Sigmoid colon (tissue), 7 donors: ENCODE measurements at places on chromosomes 12 and 14. TPM values are rescaled to one million over a fixed set of nuclear protein-coding genes. Genes with fewer than 3 reads are reported as not detected.

KRT73 gene
- total RNA-seq: not detected

PRB2 gene
- not detected for total RNA-seq

PRB4 gene
- not detected for total RNA-seq

AQP6 gene
- total RNA-seq: 0.49 TPM

AEBP2 gene
- total RNA-seq: 42.9 TPM

ZFYVE1 gene
- 15.5 TPM for total RNA-seq

TRPV4 gene
- 0.14 TPM for total RNA-seq

TMPO gene
- total RNA-seq: 35.4 TPM

C14orf132 gene
- 10.4 TPM for total RNA-seq

ANKRD33 gene
- not detected for total RNA-seq

TAS2R9 gene
- not detected for total RNA-seq

WNT1 gene
- not detected for total RNA-seq

PLEKHD1 gene
- 0.55 TPM for total RNA-seq

DNA sequence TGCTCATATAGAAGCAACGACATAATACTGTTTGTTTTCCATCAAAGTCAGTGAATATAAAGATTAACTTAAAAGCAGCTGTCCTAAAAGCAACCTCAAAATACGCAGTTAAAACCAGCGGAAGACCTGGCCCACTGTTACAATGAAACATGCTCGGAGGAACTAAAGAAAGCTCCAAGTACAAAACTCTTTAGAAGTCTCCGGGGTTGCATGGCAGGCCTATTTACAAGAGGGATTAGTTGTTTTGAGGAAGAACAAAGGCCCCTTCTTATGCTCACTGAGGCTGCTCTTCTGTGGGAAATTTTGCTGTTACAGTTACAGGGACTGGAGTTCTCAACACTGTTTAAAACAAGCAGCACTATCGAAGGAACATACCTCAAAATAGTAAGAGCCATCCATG, 75.9 kb upstream of the C12orf71 start:
- H3K27ac ChIP-seq: no peak overlapping the region
- no peak overlapping the region for H3K4me3 ChIP-seq
- no peak for DNase-seq
- no peaks in the 10 kb centered on the region for H3K27me3 ChIP-seq

DNA sequence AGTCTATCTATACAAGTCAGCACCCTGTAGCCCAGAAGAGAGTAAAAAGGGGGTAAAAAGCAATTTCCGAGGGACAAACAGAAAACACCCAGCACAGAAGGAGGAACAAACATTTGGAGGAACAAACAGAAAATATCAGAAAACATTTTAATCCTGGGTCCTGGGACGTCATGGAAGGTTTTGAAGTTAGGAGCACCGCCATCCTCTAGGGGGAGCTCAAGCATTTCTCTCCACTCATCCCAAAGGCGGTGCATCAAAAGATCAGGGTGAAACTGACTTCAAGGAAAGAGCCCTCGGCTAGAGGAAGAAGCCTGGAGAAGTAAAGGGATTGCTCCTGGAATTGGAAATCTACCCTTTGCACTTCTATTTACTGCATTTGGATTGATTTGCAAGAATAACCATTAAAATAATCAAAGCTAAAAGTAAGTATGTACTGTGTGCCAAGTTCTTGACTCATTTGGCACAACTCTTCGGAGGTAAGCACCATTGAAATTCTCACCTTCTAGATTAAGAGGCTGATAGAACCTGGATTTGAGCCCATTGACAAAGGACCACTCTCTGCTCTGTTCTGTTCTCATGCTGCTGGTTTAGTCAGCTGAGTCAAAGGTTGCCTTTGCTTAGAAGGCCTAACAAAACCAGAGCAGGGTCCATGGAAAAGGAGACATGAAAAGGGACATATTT, 17.2 kb upstream of the POC1B start:
- H3K27me3 ChIP-seq: no peaks in the 10 kb centered on the region
- no peak overlapping the region for H3K27ac ChIP-seq
- peak; percentile 75 for DNase-seq
- no peaks in the 10 kb centered on the region for H3K36me3 ChIP-seq
- H3K4me1 ChIP-seq: no peaks in the 10 kb centered on the region
- no peak overlapping the region for H3K4me3 ChIP-seq

GRCh38 chr12:130559806-130560205, 156.3 kb downstream of the RIMBP2 start:
- no peaks in the 10 kb centered on the region for H3K27me3 ChIP-seq
- no peak for DNase-seq
- no peaks in the 10 kb centered on the region for H3K4me1 ChIP-seq

- no peaks in the 10 kb centered on the region for H3K36me3 ChIP-seq
- DNase-seq: no peak
- no peaks in the 10 kb centered on the region for H3K4me1 ChIP-seq
- H3K27ac ChIP-seq: no peak overlapping the region
- H3K4me3 ChIP-seq: no peak overlapping the region
Measured at GRCh38 chr14:30283822-30284446, 275.0 kb upstream of the G2E3 start.

DNA sequence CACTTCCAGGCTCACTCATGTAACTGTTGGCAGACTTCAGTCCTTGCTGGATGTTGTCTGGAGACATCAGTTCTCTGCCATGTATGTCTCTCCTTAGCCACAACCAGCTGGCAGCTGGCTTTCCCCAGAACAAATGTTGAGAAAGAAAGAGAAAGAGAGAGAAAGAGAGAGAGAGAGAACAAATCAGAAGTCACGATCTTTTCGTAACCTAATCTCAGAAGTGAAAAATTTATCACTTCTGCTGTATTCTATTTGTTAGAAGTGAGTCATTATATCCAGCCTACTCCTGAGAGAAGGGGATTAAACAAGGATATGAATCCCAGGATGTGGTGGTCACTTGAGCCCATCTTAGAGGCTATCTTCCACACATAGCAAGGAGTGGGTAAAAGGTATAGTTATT, 101.2 kb downstream of the BTG1 start:
- H3K36me3 ChIP-seq: no peaks in the 10 kb centered on the region
- H3K27ac ChIP-seq: no peak overlapping the region
- H3K4me1 ChIP-seq: no peaks in the 10 kb centered on the region
- no peaks in the 10 kb centered on the region for H3K27me3 ChIP-seq
- no peak overlapping the region for H3K4me3 ChIP-seq

DNA sequence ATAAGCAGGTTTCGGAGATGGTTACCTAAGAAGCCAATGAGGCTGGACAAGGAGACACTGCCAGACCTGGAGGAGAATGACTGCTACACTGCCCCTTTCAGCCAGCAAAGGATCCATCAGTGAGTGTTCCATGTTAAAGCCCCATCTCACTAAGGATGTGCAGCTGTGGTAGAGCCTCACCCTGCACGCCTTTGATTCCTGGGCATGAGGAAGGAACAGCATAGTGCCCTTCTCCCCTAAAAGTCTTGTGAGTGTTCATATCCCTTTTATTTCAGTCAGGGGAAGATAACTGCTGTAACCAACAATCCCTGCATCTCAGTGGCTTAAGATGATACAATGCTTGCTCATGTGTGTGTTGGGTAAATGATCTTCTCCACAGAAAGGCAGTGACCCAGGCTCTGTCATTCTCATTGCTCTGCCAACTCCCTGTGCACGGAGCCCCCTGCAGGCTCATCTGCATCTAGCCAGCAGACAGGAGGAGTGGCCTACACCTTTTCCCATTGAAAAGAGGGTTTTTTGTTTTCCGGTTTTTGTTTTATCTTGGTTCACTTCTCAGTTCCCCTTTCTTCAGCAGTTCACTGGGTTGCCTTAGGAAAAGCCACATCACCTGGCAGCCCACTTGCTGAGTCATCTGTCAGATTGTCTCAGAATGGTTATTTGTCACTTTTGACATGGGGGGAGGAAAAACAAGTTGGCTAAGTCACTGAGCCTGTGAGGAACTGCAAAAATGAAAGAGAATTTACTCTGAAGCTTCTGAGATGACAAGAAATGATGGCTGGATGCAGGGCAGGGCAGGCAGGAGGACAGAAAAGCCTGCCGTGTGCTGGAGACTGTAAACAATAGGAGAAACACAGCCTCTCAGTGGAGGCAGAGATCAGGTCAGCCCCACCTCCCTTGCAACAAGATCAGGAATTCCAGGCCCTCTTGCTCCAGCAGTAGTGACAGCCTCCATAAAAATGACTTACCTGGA, 193.3 kb downstream of the ANO4 start:
- H3K36me3 ChIP-seq: no peaks in the 10 kb centered on the region
- DNase-seq: no peak
- H3K27ac ChIP-seq: no peak overlapping the region
- H3K4me1 ChIP-seq: peaks cover 13% of the 10 kb centered on the region

- H3K4me1 ChIP-seq: no peaks in the 10 kb centered on the region
- no peak overlapping the region for H3K4me3 ChIP-seq
- peaks cover 11% of the 10 kb centered on the region for H3K27me3 ChIP-seq
Measured at GRCh38 chr14:103225476-103225875, 102.2 kb downstream of the TNFAIP2 start.

DNA sequence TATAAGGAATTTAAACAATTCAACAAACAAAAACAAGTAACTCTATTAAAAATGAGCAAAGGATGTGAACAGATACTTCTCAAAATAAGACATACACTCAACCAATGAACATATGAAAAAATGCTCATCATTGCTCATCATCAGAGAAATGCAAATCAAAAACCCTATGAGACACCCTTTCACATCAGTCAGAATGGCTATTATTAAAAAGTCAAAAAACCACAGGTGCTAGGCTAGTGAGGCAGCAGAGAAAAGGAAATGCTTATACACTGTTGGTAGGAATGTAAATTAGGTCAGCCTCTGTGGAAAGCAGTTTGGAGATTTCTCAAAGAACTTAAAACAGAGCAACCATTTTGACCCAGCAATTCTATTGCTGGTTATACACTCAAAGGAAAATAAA, 52.0 kb downstream of the NAV3 start:
- no peak for DNase-seq
- H3K27ac ChIP-seq: no peak overlapping the region
- H3K4me1 ChIP-seq: no peaks in the 10 kb centered on the region
- H3K4me3 ChIP-seq: no peak overlapping the region
- H3K27me3 ChIP-seq: no peaks in the 10 kb centered on the region

GRCh38 chr12:26046203-26046602, 78.6 kb downstream of the BHLHE41 start:
- peaks cover 51% of the 10 kb centered on the region for H3K4me1 ChIP-seq
- H3K27me3 ChIP-seq: no peaks in the 10 kb centered on the region
- DNase-seq: no peak
- no peak overlapping the region for H3K4me3 ChIP-seq

DNA sequence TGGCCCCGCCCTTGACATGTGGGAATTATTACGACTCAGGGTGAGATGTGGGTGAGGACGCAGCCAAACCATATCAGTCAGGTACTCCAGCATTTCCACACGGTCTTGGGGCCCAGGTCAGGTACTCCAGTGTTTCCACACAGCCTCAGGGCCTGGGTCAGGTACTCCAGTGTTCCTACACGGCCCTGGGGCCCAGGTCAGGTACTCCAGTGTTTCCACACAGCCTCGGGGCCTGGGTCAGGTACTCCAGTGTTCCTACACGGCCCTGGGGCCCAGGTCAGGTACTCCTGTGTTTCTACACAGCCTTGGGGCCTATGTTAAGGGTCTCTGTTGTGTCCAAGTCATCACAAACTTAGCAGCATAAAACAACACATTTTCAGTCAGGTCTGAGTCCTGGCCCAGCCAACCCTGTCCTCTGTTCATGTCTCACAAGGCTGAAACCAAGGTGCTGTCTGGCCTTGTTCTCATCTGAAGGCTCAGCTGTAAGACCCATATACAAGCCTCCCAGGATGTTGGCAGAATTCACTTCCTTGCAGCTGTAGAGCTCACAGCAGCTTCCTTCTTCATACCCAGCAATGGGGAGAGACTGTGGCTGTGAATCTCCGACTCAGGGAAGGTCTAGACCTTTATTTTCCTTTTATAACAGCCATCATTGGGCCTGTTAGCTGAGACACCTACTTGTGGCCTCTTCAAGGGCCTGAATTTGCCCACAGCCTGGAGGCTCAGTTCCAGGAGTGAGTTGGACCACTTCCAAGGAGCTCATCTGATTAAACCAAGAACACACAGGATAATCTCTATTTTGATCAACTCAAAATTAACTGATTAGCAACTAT, 107.6 kb upstream of the SFSWAP start:
- H3K4me1 ChIP-seq: no peaks in the 10 kb centered on the region
- DNase-seq: no peak
- no peaks in the 10 kb centered on the region for H3K36me3 ChIP-seq
- H3K27ac ChIP-seq: no peak overlapping the region
- peaks cover 13% of the 10 kb centered on the region for H3K27me3 ChIP-seq
- H3K4me3 ChIP-seq: no peak overlapping the region

DNA sequence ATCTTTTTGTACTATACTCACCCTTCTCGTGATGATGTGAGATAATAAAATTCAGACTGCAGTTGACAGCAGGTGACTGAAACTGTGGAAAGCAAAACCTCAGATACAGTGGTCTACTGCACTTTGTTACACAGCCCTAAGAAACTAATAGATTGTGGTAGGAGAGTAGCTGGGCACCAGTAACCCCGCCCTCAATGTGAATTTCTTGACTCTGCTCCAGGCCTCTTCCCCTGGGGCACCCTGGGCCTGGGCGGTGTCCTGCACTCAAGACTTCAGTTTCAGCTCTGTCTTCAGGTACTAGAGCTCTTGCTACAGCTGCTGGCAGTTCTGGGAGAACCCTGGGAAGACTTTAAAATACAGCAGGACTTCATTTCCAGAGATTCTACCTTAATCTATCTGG, 197.6 kb upstream of the AVPR1A start:
- no peak overlapping the region for H3K27ac ChIP-seq
- no peaks in the 10 kb centered on the region for H3K4me1 ChIP-seq
- no peaks in the 10 kb centered on the region for H3K27me3 ChIP-seq

- peak; percentile 94 for DNase-seq
- H3K4me1 ChIP-seq: peaks cover 15% of the 10 kb centered on the region
- peak within 1 kb of the TSS; percentile 98 for H3K27ac ChIP-seq
- H3K36me3 ChIP-seq: no peaks in the 10 kb centered on the region
- peak within 1 kb of the TSS; percentile 68 for H3K4me3 ChIP-seq
Measured at GRCh38 chr12:40224439-40225291, at the start of gene LRRK2. TSS of gene LRRK2 (plus strand) at chr12:40224997. CDS start at chr12:40225132, 135 bp downstream.

GRCh38 chr14:51398898-51399297, 158.9 kb downstream of the TMX1 start:
- H3K27ac ChIP-seq: peak overlapping the region; percentile 13
- H3K36me3 ChIP-seq: no peaks in the 10 kb centered on the region
- H3K4me3 ChIP-seq: no peak overlapping the region

DNA sequence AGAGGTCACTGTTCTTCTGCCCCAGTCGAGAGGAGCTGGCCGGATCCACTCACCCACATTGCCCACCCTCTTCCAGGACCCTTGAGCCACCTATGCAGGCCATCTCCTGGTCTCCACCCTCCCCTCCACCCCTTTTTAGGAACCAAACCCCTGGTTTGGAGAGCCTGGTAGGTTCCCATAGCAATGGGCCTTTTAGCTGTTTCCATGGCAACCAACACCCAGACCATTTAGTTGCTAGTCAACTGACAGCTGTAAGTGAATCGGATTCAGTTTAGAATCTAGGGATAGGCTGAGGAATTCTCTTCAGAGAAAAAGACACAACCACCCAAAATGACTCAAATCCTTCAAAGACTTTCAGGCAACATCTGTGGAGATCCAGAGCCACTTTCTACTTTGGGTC, 16.5 kb downstream of the NPC2 start:
- peaks cover 19% of the 10 kb centered on the region for H3K36me3 ChIP-seq
- no peaks in the 10 kb centered on the region for H3K4me1 ChIP-seq
- no peak overlapping the region for H3K4me3 ChIP-seq
- H3K27ac ChIP-seq: no peak overlapping the region
- no peak for DNase-seq

- no peak overlapping the region for H3K27ac ChIP-seq
- no peak overlapping the region for H3K4me3 ChIP-seq
- no peaks in the 10 kb centered on the region for H3K36me3 ChIP-seq
- no peaks in the 10 kb centered on the region for H3K27me3 ChIP-seq
- peaks cover 30% of the 10 kb centered on the region for H3K4me1 ChIP-seq
- no peak for DNase-seq
Measured at GRCh38 chr12:26874501-26875296, 41.7 kb upstream of the ITPR2 start.
